Aorta (tissue), 5 donors: ENCODE measurements at places on chromosomes 6 and 20.

DNA sequence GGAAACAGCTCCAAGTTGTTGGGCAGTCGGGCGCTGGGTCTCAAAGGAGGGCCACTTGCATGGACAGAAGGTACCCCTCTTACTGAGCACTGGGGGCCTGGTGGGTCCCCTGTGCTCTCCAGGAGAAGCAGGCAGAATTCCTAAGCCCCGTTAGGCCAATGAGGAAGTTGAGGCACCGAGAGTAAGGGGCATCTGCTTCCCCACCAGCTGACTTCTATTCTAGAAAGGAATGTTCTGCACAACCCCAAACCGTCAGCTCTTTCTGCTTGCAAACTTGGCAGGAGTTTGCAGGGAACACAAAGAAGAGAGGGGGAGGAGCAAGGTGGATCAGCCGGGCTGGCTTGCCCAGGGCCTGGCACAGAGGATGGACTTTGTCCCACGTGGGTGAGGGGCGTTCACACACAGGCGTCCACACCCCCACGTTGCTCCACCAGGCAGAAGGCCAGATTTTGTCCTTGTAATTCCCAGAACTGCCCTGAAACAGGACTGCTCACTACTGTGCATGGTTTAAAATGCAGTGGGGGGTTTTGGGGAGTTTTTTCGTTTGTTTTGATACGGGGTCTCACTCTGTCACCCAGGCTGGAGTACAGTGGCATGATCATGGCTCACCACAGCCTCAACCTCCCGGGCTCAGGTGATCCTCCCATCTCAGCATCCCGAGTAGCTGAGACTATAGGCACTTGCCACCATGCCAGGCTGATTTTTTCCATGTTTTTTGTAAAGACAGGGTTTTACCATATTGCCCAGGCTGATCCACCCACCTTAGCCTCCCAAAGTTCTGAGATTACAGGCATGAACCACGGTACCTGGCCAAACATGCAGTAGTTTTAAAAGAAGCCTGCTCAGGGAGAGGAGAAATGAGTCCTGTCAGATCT lies 93.3 kb downstream of the SNX5 start:
- H3K4me1 ChIP-seq: no peaks in the 10 kb centered on the region
- no peak overlapping the region for H3K27ac ChIP-seq
- no peak overlapping the region for H3K4me3 ChIP-seq

GRCh38 chr20:39773380-39774000 lies 811.3 kb downstream of the DHX35 start:
- H3K36me3 ChIP-seq: no peaks in the 10 kb centered on the region
- H3K27ac ChIP-seq: no peak overlapping the region
- no peak for DNase-seq
- no peak overlapping the region for H3K4me3 ChIP-seq
- H3K4me1 ChIP-seq: no peaks in the 10 kb centered on the region

DNA sequence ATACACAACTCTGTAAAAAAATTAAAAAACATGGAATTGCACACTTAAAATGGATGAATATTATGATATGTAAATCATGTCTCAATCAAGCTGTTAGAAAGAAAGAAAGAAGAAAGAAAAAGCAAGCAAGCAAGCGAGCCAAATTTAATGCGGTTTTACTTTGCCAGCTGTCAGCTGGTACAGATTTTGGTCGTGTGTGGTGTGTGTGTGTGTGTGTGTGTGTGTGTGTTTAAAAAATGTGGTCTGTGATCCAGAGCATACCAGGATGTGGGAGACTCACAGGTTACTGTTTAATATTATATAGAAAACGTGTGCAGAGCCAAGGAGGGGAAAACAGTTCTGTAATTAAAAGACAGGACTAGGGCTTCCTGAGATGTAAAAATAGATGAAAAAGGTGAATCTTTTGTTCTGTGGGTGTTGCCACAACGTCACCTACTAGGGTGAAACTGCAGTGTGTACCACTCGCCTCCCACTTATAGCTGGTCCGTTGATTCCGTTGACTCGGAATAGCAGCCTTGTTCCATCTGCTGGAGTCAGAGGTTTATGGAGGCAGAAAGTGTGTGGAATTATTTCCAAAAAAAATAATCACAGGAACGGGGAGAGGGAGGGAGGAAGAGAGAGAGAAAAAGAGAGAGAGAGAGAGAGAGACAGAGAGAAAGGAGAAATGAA lies 197.7 kb downstream of the BCAS1 start:
- no peak overlapping the region for H3K4me3 ChIP-seq
- no peak for DNase-seq
- no peak overlapping the region for H3K27ac ChIP-seq
- H3K4me1 ChIP-seq: no peaks in the 10 kb centered on the region
- no peaks in the 10 kb centered on the region for H3K36me3 ChIP-seq

DNA sequence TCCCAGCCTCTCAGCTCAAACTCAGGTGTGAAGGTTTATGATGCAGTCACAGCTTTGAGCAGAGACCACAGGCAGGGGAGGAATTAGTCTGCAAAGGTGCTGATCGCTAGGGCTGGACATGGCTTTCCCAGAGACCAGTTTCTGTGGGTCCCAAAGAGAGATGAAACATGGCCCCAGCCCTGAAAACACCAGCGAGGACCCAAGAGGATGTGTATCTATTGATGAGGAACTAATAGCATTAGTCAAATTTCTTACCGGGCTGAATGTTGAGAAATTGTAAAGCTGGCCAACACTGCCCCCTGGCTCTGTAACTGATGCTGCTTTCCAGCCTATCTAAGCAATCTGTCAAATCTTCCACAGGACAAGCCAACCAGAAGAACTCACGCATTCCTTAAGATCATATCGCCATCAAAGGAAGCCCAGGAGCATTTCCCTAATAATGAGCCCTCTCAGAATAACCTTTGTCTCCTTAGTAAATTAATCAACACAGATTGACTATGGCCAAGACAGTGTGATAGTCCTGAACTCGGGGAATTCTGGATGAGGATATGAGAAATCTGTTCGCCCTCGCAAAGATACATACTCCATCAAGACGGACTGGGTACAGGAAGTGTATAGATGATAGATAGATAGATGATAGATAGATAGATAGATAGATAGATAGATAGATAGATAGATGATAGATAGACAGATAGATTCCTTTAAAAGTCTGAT lies 7.8 kb upstream of the ACSS1 start:
- no peak overlapping the region for H3K27ac ChIP-seq
- H3K4me1 ChIP-seq: no peaks in the 10 kb centered on the region
- H3K4me3 ChIP-seq: no peak overlapping the region
- no peaks in the 10 kb centered on the region for H3K36me3 ChIP-seq

DNA sequence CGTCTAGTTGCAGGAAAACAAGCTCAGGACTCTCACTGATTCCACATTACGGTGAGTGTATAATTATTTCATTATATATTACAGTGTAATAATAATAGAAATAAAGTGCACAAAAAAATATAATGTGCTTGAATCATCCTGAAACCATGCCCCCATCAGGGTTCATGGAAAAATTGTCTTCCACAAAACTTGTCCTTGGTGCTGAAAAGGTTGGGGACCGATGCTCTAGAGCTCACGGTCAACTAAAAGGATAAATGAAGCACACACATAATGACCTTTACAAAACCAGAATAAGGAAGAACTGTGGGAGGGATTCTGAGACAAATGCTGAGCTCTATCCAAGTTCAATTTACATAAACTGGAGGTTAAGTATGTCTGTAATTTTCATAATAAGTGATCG lies 194.3 kb downstream of the COL19A1 start:
- no peaks in the 10 kb centered on the region for H3K27me3 ChIP-seq
- no peak overlapping the region for H3K27ac ChIP-seq
- H3K4me3 ChIP-seq: no peak overlapping the region
- H3K4me1 ChIP-seq: no peaks in the 10 kb centered on the region

- no peak overlapping the region for H3K27ac ChIP-seq
- DNase-seq: peak; percentile 92
- H3K4me3 ChIP-seq: no peak overlapping the region
- H3K4me1 ChIP-seq: no peaks in the 10 kb centered on the region
These were observed 168.9 kb upstream of the UST start for GRCh38 chr6:148577687-148578488.

- H3K4me1 ChIP-seq: no peaks in the 10 kb centered on the region
- H3K36me3 ChIP-seq: no peaks in the 10 kb centered on the region
- no peak for DNase-seq
- no peak overlapping the region for H3K27ac ChIP-seq
- peak overlapping the region; percentile 0 for H3K4me3 ChIP-seq
- H3K27me3 ChIP-seq: peaks cover 6% of the 10 kb centered on the region
These were observed 469 bp downstream of the TFAP2C start for GRCh38 chr20:56629464-56630085.

GRCh38 chr20:51987812-51988211 lies 185.5 kb upstream of the SALL4 start:
- no peak overlapping the region for H3K4me3 ChIP-seq
- no peaks in the 10 kb centered on the region for H3K27me3 ChIP-seq
- no peaks in the 10 kb centered on the region for H3K36me3 ChIP-seq

- H3K4me3 ChIP-seq: no peak overlapping the region
- no peak overlapping the region for H3K27ac ChIP-seq
- DNase-seq: no peak
- H3K27me3 ChIP-seq: no peaks in the 10 kb centered on the region
- no peaks in the 10 kb centered on the region for H3K36me3 ChIP-seq
These were observed 159.2 kb downstream of the ATXN1 start for GRCh38 chr6:16602035-16602434.

DNA sequence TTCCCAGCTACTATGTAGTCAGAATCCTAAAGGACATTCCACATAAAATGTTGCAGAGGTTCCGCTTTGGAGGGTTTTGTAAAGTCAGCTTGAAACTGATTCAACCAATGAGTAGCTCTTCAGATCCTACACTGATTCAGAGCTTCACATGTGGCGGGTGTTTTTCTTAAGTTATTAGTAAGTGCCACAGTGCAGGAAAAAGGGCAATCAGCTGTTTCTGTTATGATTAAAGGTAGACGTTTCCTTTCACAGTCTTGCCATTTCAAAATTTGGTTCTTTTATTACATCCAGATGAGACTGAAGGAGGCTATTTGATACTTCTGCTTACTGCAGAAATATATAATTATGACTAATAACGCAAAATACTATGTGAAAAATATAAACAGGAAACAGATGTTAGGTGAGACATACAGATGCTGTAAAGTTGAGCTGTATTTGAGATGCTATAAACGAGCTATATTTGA lies 443.9 kb downstream of the CDKAL1 start:
- no peak overlapping the region for H3K27ac ChIP-seq
- H3K27me3 ChIP-seq: no peaks in the 10 kb centered on the region
- DNase-seq: no peak
- no peaks in the 10 kb centered on the region for H3K36me3 ChIP-seq
- H3K4me1 ChIP-seq: no peaks in the 10 kb centered on the region

- no peak overlapping the region for H3K27ac ChIP-seq
- DNase-seq: no peak
- no peaks in the 10 kb centered on the region for H3K4me1 ChIP-seq
- H3K4me3 ChIP-seq: peak overlapping the region; percentile 93
- no peaks in the 10 kb centered on the region for H3K27me3 ChIP-seq
These were observed 1.9 kb downstream of the SNX5 start for GRCh38 chr20:17966432-17967310.

GRCh38 chr20:35767683-35768481 lies 3.9 kb upstream of the PHF20 start:
- no peak overlapping the region for H3K4me3 ChIP-seq
- no peaks in the 10 kb centered on the region for H3K36me3 ChIP-seq
- H3K27ac ChIP-seq: no peak overlapping the region
- DNase-seq: peak; percentile 80

GRCh38 chr6:135291288-135292076 lies 110.4 kb downstream of the MYB start:
- no peak overlapping the region for H3K27ac ChIP-seq
- H3K36me3 ChIP-seq: peaks cover 4% of the 10 kb centered on the region
- DNase-seq: no peak
- H3K4me3 ChIP-seq: no peak overlapping the region
- no peaks in the 10 kb centered on the region for H3K27me3 ChIP-seq

- DNase-seq: no peak
- peaks cover 1% of the 10 kb centered on the region for H3K27me3 ChIP-seq
- no peaks in the 10 kb centered on the region for H3K4me1 ChIP-seq
These were observed 93.0 kb upstream of the DOK5 start for GRCh38 chr20:54382419-54382818.

GRCh38 chr6:73006146-73006545 lies 219.2 kb downstream of the KHDC1L start:
- H3K4me3 ChIP-seq: no peak overlapping the region
- no peaks in the 10 kb centered on the region for H3K27me3 ChIP-seq
- no peak for DNase-seq
